CD4-positive, alpha-beta T cell treated with Interleukin-12 subunit alpha and Interleukin-12 subunit beta, for 1 hour (primary cell): ENCODE measurements at places on chromosomes 7 and 10.
A peak's percentile ranks its signal among the peaks of the same experiment; 100 is the strongest.

DNA sequence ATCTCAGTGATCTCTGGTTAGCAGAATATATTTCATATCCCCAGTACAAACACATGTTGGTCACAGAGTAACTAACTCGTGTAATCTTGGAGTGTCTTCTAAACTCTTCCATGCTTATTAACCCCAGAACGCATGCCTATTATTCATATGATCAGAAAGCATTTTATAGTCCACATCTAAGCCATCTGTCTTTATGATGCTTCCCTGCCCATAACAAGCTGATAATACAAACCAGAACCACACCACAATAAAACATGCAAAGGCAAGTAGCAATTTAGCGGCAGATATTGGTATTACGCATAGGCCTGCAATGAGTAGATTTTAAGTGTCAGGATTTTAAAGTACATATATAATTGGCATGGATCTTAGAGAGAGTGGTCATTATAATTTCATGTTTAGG, 120.0 kb upstream of the PRKCQ start:
- no peak for DNase-seq

GRCh38 chr10:22017283-22018020, 13.9 kb upstream of the DNAJC1 start:
- DNase-seq: no peak

- no peak for DNase-seq
Observed at GRCh38 chr7:118222591-118222990, 1.9 kb upstream of the ANKRD7 start.

GRCh38 chr7:17633067-17633466, 307.2 kb downstream of the SNX13 start:
- DNase-seq: no peak

GRCh38 chr10:132804287-132804686, 18.3 kb upstream of the NKX6-2 start:
- DNase-seq: no peak

GRCh38 chr10:112956631-112957350, 6.7 kb downstream of the TCF7L2 start:
- DNase-seq: no peak

GRCh38 chr10:121510201-121510771, 88.0 kb downstream of the FGFR2 start:
- no peak for DNase-seq

DNA sequence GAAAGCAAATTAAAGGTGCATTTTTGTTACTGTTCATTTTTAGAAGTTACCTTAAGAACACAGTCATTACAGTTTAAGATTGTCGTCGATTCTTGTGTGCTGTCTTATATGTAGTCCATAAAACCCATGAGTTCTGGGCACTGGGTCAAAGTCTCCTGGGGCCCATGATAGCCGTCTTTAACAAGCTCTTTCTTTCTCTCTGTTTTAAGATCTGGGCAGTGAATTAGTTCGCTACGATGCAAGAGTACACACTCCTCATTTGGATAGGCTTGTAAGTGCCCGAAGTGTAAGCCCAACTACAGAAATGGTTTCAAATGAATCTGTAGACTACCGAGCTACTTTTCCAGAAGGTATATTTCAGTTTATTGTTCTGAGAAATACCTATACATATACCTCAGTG, 90.7 kb upstream of the CAPZA2 start:
- DNase-seq: no peak

- DNase-seq: no peak
Observed at GRCh38 chr7:158468181-158468580, 119.4 kb downstream of the PTPRN2 start.

- DNase-seq: no peak
Observed at GRCh38 chr7:111145472-111145871, 54.5 kb downstream of the LRRN3 start.

DNA sequence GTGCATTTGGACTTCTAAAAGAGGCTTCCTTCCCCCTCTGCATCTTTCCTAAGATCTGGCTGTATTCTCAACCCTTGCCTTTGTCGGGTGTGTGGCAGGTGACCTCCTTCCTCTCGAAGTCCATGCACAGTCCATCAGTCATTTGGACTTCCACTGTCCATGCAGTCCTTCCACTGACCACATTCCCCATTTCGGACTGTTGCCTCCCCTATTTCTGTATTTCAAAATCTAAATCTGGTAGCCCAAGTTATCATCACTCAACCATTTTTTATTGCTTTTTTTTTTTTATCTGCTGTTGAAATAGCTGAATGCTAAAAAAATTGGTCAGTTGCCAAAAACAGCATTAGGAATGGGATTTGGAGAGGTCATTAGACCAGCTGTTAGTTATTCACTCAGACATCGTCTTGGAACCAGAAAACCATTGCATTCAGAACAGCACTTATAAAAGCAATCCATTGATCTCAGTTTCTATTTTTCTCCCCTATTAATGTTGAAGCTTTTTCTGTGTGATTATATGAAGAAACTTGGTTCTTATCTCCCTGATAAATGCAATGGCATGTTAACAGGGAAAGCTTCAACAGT, 575.6 kb downstream of the KIF20B start:
- DNase-seq: no peak

DNA sequence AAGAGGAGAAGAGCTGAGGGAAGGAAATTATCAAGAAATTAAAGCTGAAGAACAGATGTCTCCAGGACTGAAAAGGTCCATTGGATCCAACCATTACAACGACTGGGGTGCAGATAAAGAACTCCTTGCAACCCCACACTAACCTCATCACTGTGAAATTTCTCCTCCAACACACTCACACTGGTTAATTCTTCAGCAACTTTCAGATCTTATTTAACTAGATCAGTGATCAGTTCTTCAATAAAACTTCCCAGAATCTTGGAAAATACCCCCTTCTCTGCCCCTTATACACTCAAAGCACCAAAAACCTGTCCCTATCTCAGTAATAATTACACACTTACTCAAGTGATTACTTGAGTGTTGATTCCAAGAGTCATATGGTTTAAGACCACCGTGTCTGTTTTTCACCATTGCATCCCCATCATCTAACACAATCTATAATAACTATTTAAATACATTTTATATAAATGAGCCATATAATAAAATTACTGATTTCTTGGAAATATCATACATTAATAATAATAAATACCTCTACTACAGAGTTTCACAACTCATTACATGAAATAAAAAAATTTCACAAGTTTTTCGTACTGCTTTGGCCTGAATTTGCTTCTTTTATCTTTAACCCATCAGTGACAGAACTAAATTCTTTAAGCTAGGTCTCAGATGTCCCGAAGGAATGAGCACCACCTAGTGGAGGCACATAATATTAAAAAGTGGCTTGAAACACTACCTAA, 123.7 kb downstream of the MPP7 start:
- peak; percentile 73 for DNase-seq
